NB4 (cell line): ENCODE measurements at places on chromosomes 12 and 14.
A peak's percentile ranks its signal among the peaks of the same experiment; 100 is the strongest.

DNA sequence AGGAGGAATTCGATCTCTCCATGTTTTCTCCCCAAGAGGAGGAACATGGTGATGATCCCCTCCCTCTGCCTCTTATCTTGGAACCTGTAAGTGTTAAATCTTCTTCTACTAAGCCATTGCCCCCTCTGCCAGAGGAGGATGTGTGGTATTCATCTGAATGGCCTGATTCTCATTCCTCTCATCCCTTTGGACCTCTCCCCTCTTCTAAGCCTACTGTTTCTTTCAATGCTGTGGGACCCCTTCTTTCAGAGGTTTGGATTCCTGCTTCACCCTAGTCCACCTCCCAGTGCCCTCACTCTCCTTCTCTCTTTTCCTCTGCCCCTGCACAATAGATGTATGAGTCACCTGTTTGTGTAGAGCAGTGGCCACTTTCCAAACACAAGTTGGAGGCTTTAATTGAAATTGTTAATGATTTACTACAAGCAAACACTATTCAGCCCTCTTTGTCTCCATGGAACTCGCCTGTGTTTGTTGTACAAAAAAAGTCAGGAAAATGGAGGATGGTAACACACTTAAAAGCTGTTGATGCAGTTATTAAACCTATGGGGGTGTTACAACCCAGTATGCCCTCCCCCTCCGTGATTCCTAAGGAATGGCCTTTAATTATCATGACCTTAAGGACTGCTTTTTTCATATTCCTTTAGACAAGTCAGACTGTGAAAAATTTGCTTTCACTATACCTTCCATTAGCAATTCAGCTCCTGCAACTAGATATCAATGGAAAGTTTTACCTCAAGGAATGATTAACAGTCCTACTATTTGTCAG, 192.1 kb upstream of the ALG10B start:
- DNase-seq: no peak

- DNase-seq: no peak
Observed at GRCh38 chr12:126538888-126539287, 1473.7 kb downstream of the AACS start.

DNA sequence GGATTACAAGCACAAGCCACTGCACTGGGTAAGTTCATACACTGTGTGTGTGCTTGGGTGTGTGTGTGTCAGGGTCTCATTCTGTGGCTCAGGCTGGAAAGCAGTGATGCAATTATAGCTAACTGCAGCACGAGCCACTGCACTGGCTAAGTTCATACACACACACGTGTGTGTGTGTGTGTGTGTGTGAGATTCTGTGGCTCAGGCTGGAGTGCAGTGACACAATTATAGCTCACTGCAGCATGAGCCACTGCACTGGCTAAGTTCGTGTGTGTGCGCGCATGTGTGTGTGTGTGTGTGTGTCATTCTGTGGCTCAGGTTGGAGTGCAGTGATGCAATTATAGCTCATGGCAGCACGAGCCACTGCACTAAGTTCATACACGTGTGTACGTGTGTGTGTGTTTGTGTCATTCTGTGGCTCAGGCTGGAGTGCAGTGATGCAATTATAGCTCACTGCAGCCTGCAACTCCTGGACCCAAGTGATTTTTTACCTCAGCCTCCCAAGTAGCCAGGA, 85.4 kb downstream of the HECTD1 start:
- DNase-seq: peak; percentile 13

DNA sequence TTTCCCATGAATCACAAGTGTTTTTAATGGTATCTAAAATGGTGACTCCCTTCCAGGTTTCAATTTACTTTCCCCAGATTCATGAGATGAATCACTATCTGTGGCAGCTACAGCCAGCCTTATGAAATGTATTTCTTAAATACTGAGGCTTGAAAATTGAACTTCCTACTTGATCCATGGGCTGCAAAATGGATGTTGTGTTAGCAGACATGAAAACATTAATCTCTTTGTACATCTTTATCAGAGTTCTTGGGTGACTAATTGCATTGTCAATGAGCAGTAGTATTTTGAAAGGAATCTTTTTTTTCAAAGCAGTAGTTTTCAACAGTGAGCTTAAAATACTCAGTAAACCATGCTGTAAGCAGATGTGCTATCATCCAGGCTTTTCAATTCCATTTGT, 250.8 kb downstream of the SLC6A15 start:
- DNase-seq: no peak

- peak; percentile 57 for DNase-seq
Observed at GRCh38 chr12:124695861-124696260, 128.4 kb upstream of the NCOR2 start.
